ENCODE measurements at places on chromosomes 7 and 10.

- DNase-seq = no peak
Measured at GRCh38 chr7:31917256-31917655, 153.0 kb downstream of the PDE1C start.

DNA sequence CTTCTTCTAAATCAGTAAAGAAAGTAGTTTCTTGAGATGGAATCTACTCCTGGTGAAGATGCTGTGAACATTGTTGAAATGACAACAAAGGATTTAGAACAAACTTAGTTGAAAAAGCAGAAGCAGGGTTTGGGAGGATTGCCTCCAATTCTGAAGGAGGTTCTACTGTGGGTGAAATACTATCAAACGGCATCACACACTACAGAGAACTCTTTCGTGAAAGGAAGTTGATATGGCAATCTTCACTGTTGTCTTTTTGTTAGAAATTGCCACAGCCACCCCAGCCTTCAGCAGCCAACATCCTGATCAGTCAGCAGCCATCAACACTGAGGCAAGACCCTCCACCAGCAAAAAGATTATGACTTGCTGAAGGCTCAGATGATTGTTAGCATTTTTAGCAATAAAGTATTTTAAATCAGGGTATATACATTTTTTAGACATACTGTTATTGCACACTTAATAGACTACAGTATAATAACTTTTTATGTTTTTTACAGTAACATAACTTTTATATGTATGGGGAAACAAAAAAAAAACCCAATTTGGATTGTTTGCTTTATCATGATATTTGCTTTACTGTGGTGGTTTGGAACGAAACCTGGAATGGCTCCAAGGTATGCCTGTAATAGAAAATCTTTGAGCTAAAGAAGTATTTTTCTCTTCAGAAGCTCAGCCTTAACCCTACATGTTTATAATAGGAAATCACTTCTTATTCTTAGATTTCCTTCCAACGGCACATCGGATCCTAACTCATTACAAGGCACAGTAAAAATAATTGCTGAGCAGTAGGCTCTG, 257.3 kb downstream of the LRMDA start:
- DNase-seq = no peak

DNA sequence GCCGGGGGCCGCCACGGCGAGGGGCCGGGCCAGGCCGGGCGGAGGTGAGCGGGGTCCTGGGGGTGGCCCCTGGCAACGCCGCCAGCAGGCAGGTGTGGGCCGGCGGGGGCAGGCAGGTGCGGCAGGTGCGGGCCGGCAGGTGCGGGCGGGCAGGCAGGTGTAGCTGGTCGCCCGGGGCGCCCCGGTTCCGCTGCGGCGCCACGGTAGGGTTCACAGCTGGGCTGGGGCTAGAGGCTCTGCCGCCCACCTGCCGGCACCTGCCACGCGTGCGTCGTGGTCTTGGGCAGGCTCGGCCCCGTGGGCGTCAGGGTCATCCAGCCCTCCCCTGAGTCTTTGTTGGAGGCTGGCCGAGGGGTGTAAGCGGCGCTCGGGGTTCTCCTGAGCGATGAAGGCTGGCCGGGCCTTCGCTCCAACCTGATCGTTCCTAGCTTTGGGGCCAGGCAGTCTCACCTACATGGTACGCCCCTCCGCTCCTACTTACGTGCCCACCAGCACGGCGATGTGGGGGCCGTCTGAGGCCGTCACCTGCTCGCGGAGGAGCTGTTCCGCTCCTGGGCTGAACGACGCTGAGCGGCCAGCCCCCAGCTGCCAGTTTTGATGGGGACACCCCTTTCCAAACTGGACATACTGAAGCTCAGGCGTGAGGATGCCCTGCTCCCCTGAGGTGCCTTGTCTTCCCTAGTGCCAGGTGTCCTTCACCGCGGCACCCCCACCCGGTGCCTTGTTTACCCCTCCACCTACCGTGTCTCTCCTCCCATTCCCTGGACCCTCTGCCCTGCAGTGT, 493 bp downstream of the ZMIZ2 start:
- DNase-seq = no peak

- DNase-seq = no peak
Measured at GRCh38 chr7:125645770-125646169, 716.1 kb upstream of the POT1 start.

- DNase-seq = peak; percentile 46
Measured at GRCh38 chr10:68550747-68551411, 9.3 kb upstream of the TET1 start.

- DNase-seq = no peak
Measured at GRCh38 chr10:97224483-97225435, 39.0 kb upstream of the SLIT1 start.

GRCh38 chr10:71965623-71966022, 1.4 kb downstream of the CHST3 start:
- DNase-seq = no peak

DNA sequence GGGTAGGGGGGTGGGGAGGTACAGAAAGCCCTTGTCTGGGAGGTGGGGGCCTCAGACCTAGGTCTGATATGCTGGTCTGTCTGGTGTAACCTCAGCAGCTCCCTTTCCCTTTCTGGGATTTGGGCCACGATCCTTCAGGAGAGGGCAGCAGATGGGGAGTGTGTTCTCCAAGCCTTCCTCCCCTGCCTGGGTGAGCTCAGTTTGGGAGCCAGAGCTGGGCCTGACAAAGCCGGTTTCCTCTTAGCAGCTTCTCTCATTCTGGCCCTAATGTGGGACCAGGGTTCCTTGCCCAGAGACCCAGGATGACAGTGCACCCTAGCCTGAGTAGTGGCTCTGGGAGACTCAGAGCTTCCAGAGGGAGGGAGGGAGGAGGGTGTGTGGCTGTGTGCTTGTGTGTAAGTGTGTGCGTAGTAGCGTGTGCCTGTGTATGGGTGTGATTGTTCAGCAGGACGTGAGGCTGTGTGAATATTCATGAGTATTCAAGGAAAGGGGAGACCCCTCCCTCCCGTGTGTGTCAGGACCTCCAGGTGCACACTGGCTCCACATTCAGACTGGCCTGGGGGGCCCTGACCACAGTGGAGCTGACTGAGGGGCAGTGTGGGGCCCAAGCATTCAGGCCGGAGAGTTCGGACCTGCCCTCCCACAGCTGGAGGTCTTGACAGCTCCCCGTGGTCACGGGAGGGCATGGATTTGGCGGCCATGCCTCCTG, 96.5 kb downstream of the ZMIZ1 start:
- DNase-seq = no peak

GRCh38 chr7:141497391-141497790, 53.8 kb upstream of the AGK start:
- no peak for DNase-seq

- no peak for DNase-seq
Measured at GRCh38 chr7:70872188-70872587, 259.8 kb upstream of the GALNT17 start.

DNA sequence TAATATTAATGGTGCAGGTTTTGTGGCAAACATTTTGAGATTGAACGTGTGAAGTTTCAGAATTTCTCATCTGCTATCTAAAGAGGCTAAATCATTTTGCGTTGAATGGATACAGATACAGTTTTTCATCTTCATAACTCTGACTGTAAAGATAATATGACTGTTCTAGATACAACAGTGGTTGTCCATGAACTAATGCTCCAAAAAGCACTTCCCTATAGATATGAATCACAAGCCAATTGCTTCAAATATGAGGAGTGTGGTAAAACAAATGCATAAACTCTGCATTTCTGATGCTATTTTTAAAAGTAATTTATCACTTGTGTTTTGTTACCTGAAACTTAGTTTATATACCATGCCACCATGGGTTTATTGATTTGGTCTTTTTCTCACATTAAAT, 750.1 kb downstream of the MAGI2 start:
- DNase-seq = no peak

GRCh38 chr10:123886292-123886691, 5.3 kb downstream of the CPXM2 start:
- no peak for DNase-seq

DNA sequence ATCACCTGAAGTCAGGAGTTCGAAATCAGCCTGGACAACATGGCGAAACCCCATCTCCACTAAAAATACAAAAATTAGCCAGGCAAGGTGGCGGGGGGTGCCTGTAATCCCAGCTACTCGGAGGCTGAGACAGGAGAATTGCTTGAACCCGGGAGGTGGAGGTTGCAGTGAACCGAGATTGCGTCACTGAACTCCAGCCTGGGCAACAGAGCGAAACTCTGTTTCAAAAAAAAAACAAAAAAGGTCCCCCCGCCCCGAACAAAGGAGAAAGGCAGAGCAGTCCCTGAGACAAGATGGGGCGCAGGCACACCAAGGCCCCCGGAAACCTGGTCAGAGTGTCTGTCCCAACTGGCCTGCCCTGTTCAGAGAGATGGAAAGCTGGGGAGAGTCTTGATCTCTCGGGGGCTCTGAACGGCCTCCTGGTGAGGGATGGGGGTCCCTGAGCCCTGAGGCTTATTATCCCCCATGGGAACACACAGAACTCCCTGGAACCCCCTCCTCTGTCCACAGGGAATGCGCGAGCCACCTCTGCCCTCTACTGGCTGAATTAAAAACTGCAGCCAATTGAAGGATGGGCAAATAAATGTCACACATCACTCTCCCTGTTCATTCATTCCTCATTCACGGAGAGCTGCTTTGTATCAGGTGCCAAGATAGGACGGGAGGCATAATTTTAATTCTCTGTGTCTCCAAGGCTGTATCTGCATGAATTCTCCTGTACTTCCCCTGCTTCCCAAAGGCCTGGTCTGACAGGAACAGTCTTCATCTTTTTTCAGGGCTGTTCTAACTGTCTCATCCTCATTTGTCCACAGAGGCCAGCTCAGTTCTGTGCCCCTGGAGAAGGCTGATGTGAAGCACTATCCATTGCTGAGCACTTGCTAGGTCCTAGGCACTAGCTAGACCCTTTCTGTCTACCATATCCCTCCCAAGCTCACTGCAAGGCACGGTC, 28.9 kb downstream of the MAT1A start:
- DNase-seq = no peak

DNA sequence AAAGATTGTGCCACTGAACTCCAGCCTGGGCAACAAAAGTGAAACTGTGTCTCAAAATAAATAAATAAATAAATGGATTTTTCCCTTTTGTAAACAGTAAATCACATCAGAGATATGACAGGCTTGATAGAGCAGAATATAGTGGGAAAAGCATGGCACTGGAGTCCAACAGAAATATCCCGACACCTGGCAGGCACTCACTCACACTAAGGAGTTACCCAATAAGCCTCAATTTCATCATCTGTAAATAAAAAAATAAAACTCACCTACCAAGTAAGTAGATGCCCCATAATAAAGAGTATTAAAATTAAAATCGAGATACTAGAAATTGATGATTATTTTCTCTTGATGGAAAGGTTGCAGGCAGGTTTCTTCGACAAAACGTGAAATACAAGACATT, 1.7 kb downstream of the ATE1 start:
- DNase-seq = no peak

DNA sequence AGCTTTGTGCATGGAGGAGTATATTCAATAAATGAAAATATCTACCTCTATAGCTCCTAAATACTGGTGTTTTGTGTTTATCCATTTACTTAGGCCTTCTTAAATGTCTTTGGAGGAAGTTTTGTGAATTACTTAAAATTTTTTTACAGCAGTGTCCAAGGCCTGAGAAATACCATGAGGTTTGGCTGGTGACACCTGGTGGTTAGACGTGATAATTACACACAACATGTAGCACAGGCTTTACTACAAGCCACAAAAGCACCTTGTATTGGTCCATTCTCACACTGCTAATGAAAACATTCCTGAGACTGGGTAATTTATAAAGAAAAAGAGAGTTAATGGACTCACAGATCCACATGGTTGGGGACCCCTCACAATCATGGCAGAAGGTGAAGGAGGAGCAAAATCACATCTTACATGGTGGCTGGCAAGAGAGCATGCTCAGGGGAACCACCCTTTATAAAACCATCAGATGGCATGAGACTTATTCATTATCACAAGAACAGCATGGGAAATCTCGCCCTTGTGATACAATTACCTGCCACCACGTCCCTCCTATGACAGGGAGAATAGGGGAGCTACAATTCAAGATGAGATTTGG, 20.6 kb downstream of the HYAL4 start:
- DNase-seq = peak; percentile 35

- DNase-seq = no peak
Measured at GRCh38 chr10:73576178-73576889, 14.8 kb downstream of the USP54 start.

DNA sequence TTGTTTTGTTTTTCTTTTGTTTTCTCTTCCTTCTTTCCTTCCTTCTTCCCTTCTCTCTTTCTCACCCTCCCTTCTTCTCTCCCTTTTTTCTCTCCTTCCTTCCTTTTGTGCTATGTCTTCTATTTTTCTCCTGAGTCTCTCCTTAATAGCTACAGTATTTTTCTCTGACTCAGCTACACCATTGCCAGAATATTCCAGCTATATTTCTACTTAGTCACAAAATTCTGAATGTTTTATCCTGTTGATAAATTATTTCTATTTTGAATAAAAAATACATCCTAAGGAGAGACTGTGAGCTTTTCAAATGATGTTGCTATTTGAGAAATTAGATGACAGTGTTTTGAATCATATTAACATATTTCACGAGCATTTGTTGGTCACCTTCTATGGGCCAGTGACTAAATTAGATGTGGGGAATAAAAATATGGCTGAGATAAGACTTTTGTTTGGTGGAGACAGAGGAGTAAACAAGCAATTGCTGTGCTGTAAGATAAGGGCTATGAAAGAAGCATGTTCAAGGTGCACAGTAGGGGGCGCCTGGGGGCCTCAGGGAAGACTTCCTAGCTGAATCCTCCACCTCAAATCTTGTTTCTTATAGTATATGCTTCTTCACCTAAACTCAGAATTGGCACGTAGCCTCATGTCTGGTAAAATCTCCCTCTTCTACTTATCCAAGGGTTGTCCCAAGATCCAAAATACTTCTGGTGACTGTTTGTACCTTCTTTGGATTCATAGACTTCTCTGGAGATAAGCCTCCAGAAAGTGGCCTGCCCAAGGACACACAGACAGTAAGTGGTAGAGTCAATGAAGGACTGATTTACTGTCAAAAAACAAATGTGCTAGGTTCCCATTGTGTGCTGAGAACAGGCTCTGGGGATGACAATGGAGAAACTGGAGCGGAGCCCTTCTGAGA, 115.5 kb upstream of the CREB5 start:
- peak; percentile 33 for DNase-seq

GRCh38 chr10:29313071-29313470, 24.2 kb downstream of the LYZL1 start:
- DNase-seq = no peak

DNA sequence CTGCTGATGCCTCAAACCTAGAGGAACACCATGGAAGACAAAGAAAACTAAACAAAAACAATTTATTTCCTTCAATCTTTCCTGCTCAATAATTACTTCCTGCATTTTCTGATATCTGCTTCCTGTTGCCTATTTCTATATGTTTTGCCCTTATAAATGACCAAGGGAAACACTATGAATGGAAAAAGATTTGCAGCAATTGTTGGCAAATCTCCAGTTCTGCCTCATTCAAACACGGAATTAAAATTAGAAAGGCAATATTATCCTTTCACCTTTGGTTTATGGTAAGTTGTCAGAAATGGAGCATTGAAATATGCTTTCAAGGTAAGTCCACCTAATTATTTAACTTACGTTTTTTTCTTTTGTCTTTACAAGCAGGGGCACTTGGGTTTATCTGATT, 552.2 kb upstream of the ANKRD30A start:
- DNase-seq = no peak

DNA sequence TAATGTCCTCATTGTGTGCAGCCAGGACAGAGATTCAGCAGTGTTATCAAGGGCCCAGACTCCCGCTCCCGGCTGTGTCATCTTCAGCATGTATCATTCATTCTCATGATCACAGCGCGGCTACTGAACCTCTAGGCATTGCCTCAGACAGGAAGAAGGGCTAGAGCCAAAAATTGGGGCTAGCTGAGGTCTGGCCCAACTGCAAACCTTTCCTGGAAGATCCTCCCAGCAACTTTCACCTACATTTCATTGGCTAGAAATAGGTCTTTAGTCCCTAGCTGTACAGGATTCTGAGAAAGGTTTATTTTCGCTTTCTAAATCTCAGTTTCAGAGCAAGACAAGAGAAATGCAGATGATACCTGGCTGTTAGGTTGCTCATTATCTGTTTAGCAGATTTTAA, 81.9 kb downstream of the CREM start:
- no peak for DNase-seq
